ENCODE measurements at places on chromosomes 12 and 14.

DNA sequence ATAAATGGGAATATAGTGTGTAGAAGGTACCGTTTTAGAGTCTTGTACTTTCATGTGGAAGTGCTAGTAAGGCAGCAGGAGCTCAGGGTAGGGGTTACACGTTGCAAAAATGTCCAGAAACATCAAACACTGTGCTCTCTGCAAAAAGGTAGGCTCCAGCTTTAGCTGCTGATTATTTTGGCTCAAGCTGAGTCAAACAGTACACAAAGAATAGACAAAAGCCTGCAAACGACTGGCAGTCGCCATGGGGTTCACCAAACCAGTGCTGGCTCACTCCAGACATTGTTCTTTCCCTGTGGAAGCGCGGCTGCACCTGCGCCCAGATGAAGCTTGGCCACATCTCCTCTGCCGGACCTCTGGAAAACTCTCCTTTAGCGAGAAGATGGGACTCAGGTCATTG lies 45.3 kb upstream of the NAA30 start:
- DNase-seq = no peak

DNA sequence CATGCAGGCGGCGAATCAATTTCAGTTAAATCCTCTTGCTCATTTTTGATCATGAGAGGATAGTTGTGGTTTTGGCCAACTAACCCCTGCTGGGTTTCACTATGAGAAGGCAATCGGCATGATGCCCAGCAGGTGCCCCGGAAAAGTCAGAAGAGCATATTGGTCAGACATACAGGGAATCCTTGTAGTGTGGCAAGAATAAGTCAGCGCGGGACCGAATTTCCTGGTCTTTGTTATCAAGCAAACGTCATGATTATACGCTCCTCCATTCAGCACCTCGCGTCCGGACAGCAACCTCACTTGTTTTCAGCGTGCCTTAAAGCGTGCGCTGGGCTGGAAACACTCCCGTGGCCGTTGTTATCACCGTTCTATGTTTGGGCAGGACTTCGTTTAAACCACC lies 1.8 kb downstream of the TBC1D30 start:
- DNase-seq = peak; percentile 71

GRCh38 chr14:38505221-38505972 lies 249.5 kb upstream of the CLEC14A start:
- no peak for DNase-seq

DNA sequence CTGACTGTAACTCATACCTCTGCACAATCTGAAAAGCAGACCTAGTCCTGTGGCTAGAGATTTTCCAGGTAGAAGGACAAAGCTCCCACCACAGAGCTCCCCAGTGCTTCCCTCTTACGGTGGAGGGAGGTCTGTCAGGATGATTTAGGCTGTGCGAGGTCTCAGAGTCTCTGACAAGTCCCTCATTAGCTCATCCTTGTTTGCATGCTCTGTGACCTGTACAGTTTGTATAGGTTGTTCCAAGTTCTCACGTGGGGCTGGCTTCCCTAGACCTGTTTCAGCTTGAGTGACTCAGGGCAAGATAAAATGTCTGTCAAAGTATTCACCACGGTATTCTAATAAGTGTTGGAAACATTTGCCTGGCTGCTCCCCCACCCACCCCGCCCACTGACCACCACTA lies 34.8 kb downstream of the ASCL1 start:
- no peak for DNase-seq

- no peak for DNase-seq
These were observed 35.4 kb downstream of the TNFAIP2 start for GRCh38 chr14:103158688-103159087.

DNA sequence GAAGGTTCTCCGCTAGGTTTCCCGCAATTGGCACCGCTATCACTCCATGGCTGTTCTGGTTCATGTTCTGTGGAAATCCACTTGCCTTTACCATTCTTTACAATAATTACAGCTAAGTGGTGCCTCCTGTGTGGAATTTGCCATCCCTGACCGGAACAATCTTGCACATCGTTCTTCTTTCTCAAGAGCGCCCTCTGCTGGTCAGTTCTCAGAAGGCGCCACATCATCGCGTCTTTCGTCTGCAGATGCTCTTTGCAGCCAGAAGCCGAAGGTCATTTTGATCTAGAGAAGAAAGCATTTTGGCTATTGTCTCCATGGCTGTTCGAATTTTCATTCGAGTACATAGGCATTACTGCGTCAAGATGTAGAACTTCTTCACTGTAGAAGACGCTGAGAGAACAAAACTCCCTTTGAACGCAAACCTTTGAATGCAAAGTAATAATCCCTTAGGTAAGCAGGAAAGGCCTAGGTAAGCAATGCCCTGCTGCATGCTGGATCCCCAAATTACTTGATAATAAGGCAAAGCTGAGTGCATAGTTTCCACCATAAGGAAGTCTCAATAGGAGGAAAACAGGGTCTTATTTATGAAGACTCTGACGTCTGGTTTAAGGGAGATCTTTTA lies 10.1 kb upstream of the RTRAF start:
- peak; percentile 74 for DNase-seq

GRCh38 chr12:127401536-127401935 lies 865.4 kb upstream of the TMEM132C start:
- DNase-seq = no peak

GRCh38 chr12:31034372-31034771 lies 39.3 kb upstream of the DDX11 start:
- no peak for DNase-seq

DNA sequence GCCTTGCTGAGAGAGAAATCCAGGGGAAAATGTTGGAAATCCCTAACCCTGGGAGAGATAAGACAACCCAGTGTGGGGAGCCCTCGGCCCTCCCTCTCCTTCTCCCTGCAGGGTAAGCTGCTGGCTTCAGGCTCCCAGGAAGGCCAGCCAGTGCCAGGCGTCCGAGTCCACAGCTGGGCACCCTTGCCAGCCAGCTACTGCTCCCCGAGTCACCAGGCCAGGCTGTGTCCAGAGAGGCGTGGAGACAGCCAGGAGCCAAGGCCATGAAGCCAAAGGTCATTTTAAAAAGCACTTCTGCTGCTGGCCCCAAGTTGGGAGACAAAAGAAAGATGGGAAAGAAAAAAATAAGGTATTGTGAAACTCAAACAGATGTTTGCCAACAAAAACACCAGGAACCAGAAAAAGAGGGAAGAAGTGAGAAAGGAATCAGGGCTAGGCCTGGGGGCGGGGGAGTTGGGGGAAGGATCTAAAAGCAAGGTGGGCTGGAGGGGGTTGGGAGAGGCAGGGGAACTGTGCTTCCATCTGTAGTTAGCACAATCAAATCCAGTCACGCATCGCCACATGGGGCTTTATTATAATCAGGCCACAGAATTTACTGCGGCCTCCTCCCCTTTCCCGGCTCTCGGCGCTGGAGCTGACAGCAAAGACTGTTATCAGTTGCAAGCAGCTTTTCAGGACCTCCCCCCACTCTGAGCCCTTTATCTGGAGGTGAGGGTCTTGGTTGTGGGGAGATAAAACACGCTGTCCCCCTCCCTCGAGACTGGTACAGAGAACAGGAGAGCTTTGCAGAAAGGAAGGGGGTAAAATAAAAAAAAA lies 33.5 kb downstream of the RBM19 start:
- peak; percentile 87 for DNase-seq

DNA sequence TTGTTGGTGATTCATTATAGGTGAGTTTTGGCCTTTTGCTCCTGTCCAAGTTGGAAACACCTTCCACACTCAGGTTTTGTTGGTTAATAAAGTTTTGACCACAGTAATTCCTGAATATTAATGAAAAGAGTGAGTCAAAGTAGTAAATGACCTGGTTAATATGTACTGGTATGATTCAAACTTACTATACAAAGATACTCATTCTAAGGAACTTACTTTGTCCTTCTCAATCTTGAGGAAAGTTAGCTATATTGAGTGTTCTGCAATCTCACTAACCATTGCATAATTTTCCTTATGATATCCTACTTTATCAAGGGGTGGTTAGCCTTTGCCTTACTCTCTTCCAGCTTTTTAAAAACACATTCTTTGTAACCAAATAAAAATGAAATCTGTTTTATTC lies 20.9 kb upstream of the HECTD1 start:
- no peak for DNase-seq

DNA sequence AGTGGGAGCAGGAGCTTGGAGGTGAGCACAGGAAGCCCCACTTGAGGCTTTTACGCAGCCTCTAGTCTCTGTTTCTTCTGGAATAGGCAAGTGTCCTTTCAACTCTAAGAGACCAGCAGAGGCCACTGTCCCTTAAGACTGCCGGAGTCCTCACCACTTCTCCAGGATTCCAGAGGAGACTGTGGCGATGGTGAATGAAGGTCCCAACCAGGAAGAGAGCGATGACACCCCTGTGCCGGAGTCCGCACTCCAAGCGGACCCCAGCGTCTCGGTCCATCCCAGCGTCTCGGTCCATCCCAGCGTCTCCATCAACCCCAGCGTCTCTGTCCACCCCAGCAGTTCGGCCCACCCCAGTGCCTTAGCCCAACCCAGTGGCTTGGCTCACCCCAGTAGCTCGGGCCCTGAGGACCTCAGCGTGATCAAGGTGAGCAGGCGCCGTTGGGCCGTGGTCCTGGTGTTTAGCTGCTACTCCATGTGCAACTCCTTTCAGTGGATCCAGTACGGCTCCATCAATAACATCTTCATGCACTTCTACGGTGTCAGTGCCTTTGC lies 442 bp downstream of the FLVCR2 start:
- no peak for DNase-seq

DNA sequence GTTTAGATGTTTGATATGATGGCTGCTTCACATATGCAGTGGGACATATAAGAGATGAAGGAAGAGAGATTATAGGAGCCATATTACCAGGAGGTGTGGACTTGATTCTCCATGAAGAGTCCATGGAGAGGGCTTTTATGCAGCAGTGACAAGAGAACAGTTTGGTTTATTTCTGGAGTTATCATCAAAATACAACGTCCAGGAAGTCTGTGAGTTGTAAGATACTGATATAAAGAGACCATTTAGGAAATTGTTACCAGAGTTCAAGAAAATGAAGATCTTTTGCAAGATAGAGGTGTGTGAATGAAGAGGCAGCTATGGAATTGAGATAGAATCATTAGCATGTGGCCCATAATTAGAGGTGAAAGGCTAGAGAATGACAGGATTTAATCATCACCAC lies 431.7 kb downstream of the NPAS3 start:
- no peak for DNase-seq

- DNase-seq = no peak
These were observed 69.3 kb downstream of the ELK3 start for GRCh38 chr12:96263449-96263902.

DNA sequence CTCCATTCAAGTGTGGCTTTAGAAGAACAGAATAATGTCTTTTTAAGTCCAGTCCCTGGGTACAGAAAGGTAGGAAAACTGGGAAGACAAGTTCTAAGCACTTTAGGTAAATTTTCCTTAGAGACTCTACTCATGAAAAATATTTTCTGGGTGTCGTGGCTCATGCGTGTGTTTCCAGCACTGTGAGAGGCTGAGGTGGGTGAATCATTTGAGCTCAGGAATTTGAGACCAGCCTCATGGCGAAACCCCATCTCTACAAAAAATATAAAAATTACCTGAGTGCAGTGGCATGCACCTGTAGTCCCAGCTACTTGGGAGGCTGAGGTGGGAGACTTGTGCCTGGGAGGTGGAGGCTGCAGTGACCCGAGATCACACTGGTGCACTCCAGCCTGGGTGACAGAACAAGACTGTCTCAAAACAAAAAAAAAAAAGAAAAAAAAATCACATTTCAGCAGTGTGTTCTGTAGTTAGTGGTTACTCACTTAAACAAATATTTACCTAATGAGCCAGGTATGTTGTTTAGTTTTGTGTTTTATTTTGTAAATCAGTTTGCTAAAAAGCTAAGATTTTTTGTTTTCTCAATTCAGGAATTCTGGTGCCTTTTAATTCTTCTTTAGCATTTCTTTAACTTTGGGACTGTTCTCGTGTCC lies 52.3 kb upstream of the RD3L start:
- DNase-seq = no peak

GRCh38 chr14:98840091-98840490 lies 431.9 kb downstream of the BCL11B start:
- no peak for DNase-seq

DNA sequence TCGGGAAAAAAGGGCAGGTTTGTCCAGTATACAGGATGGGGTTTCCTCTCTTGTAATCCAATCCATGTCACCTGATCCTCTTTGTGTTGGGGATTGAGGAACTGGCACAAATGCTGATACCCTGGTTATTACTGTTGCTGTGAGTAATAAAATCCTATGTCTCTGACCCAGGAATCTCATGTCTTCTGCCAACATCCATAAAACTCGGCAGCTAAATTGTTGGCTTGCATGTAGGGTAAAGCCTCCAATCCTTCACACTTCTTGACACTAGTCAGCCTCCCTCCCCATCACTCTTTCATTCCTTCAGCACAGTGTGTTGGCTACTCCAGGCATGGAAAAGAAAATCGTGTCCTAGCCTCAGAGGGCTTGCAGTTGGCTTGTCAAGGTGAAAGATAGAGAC lies 9.2 kb upstream of the NOS1 start:
- DNase-seq = no peak

GRCh38 chr12:49720214-49720613 lies 13.0 kb upstream of the FMNL3 start:
- no peak for DNase-seq

DNA sequence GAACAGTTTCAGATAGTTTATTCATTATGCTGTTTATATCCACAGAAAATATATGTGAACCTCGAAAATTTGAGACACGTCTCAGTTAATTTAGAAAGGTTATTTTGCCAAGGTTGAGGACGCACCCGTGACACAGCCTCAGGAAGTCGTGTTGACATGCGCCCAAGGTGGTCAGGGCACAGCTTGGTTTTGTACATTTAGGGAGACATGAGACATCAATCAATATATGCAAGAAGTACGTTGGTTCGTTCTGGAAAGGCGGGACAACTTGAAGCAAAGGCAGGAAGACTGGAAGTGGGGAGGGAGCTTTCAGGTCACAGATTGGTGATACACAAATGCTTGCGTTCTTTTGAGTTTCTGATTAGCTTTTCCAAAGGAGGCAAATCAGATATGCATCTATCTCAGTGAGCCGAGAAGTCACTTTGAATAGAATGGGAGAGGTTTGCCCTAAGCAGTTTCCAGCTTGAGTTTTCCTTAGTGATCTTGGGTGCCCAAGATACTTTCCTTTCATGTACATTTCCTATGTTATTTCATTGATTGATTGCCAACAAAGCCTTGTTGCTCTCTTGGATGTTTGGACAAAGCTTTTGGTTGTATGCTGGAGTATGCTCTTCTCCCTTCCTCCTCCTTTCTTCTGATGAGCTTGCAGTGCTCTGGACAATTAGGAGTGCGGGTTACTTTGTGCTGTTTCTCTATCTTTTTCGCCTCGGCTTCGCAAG lies 3.2 kb downstream of the SNAPC1 start:
- peak; percentile 44 for DNase-seq

GRCh38 chr12:77742631-77743030 lies 88.1 kb upstream of the NAV3 start:
- DNase-seq = no peak

- no peak for DNase-seq
These were observed 63.9 kb upstream of the GRIP1 start for GRCh38 chr12:66742508-66743367.

DNA sequence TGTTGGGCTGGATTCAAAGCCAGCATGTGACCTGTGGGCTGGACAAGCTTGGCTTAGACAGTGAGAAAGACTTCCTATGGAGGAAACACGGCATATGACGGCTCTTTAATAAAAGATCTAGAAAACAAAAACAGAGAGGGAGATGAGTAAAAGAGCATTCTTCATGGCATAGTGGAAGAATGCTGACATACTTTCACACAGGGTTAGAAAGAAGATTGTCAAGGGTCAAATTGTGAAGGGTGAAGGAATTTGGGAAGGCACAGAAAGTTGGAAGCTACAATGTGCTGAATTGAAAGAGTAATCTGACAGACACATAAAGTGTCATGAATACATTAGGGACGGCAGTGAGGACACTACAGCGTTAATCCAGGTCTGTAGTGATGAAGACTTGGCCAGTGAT lies 63.4 kb downstream of the GALNT4 start:
- DNase-seq = no peak

GRCh38 chr12:57952766-57953165 lies 11.4 kb downstream of the ATP23 start:
- DNase-seq = no peak

Measured in NCI-H2227 treated with DMSO at 0.1 percent for 48 hours (cell line).